NCI-H82 (cell line): ENCODE measurements at places on chromosomes 7 and 10.

- DNase-seq = no peak
Observed at GRCh38 chr10:124665558-124665957, 78.6 kb downstream of the FAM53B start.

DNA sequence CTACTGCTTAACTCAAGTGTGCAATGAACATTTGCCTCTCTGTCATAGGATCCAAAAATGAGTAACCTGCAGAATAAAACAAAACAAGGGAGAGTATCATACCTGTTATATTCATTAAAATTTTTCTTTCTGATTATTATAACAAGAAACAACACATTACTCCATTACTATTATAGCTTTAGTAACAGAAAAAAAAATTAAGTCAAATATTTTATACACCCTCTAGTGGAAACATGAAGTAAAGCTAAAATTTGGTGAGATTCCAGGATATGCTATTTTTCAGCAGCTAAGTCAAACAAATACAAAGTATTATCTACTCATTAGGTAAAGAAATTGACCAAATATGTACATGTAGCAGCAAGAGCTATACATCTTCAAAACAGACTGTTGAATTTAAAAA is 56.3 kb downstream of the PDZD8 start:
- DNase-seq = no peak

DNA sequence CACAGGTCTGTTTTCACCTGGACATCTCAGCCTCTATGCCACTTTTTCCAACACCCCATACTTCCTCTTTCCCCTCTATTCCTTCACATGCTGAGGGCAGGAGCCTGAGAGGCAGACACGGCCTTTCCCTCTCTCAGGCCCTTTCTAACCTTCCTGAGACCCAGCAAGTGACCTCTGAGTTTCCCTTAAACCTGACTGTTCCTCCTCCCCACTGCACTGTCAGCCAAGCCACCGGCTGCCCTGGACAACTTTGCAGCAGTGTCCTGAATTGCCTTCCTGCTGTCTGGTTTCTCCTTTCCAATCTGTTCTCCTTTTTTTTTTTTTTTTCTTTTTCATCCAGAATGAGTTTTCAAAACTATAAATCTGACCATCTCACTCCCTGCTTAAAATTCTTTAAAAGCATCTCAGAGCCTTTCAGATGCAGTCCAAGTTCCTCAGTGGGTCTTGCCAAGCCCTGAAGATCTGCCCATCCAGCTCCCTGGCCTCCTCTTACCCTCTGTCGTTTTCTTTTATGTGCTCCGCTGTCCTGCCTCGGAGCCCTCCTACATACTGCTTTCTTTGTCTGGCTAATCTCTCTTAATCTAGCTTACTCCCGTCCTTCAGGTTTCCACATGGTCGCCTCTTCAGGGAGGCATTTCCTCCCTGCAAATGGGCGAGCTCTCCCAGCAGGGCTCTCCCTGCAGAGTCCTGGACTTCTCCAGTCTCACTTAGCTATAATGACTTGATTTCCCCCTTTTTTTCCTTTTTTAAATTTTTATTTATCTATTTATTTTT is 30.5 kb downstream of the SLC13A4 start:
- peak; percentile 84 for DNase-seq

DNA sequence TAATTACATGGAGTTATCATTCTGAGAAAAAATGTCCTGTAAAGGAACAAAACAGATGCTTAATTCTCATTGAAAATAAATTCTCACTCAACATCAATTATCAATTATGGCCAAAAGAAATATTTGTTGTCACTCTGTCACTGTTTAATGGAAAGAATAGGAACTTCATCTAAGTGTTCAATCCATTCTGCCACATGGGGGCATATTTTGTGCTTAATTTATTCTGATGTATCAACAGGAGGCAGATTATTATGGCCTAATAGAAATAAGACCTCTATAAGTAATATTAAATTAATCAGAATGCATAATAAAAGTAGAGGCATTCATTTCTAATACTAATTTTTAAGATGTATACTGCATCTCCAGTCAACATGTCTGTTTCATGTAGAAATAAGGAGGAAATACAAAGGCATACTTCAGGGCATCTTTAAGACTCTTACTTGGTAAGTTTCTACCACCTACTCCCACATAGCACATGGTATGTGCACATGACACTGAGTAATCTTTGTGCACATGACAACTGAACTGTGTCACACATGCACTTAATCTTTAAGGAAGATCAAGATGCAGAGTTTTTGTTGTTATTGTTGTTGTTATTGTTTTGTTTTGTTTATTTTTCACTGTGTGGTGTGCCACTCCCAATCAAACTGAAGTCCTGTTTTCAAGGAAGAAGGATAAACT is 420.4 kb upstream of the SEMA3A start:
- DNase-seq = no peak

DNA sequence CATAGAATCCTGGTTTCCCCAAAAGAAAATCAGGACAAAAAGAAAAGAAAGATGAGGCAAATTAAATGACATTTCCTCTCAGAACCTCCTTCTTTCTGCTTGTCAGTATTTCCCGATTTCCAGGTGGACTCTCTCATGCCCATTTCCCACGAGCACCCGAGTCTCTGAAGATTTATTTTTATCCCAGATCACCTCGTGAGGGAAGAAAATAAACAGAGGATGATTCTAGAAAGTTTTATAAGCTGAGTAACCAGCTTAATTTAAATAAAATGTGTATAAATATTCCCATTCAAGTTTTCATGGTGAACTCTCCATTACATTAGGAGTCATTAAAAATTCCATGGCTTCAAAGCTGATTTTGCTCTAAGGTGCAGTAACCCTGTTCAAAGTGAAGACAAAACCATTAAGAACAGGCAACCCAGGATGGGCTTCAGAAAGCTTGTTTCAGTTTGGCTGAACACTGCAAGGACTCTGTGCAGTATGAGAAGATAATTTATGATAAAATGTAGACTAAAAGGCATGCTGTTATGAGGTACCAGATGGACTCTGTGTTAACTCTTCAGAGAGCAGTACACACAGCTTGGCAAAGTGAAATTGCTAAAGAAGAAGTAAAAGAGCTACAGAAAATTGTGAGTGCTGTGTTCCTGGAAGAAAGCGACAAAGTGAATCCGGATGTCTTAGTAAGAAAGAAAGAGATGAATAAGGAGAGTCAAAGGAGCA is 521.3 kb upstream of the LRRN3 start:
- no peak for DNase-seq

DNA sequence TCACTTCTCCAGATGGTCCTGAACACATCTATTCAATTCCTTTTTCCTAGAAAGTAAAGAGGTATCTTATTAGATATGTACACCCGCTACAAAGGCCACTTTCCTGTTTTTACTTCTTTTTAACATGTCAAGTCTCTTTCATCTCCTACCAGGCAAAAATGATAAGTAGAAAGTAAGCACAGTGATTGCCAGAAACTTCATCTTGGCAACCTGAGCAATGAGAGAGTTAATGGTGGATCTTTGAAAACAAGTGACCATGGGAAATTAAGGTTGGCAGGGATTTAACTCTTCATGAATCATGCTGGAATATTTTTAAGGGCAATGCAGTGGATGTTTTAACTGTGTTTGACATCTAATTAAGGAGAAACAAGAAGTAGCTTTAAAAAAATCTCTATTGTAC is 2.7 kb downstream of the SEMA3A start:
- DNase-seq = no peak

- no peak for DNase-seq
Observed at GRCh38 chr10:106577266-106577665, 587.2 kb downstream of the SORCS1 start.

- no peak for DNase-seq
Observed at GRCh38 chr7:26691886-26692285, 172.5 kb downstream of the SKAP2 start.

DNA sequence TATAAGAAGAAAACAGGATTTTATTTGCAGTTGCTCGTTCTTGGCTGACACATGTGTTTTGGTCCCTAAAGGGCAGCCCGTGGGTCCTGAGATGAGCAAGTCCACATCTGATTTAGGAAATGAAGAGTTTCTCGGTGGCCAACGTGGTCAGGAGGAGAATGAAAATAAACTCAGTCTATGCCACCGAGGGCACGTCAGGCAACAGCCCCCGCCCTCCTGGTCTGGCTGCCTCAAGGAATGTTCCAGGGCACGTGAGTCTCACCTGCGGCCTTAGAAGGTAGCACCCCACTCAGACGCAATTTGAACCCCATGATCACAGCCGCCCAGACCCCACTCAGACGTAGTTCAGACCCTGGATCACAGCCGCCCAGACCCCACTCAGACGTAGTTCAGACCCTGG is 197.2 kb downstream of the ADARB2 start:
- DNase-seq = no peak

GRCh38 chr10:16646181-16647059 is 124.7 kb upstream of the C1QL3 start:
- DNase-seq = no peak

GRCh38 chr7:5647816-5648215 is 133.6 kb downstream of the RNF216 start:
- no peak for DNase-seq

DNA sequence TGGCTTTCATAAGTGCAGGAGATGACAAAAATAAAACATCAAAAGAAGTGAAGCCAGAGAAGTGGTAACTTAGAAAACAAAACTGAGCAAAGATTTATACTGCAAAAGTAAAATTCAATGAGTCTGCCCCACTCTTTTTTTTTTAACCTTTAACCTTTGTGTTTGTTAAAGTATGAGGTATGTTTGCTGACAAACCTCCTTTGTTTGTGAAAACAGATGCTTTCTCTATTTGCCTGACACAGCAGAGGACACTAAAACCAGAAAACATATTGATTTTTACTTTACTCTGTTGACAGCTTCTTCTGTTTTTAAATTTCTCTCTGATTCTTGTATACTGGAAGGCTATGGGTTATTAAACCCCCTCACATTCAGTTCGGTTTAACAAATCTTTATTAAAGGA is 57.6 kb downstream of the SGMS1 start:
- DNase-seq = no peak

GRCh38 chr7:63071396-63071795 is 927.3 kb upstream of the ZNF722 start:
- no peak for DNase-seq

GRCh38 chr7:149736478-149737360 is 36.7 kb downstream of the ZNF467 start:
- DNase-seq = peak; percentile 89

DNA sequence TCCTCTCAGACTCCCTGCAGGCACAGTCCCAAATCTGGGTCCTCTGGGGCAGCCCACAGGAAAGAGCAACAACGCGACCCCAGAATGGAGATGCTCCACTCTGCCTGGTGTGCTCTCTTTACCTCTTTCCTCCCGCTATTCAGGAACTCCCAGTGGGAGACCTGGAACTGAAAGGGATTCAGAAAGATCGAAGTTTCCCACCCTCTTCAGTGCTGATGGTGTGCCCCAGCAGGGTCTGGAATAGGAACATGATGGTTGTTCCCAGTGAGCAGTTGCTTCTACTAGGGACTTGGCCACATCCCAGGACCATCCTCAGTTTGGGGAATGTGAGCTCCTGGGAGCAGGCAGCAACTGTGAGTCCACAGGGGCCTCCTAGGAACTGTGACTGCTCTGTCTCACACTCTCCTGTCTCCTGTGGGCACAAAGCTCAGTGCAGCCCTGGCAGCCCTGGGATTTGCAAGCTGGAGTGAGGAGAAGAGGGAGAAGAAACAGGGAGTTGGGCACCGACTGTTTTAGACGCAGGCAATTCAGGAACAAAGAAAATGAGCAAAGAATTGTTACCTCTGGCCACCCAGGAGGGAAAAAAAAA is 17.9 kb downstream of the OR6V1 start:
- no peak for DNase-seq

GRCh38 chr7:5237286-5237685 is 45.5 kb upstream of the SLC29A4 start:
- DNase-seq = no peak

- no peak for DNase-seq
Observed at GRCh38 chr7:51027935-51028830, 245.5 kb upstream of the GRB10 start.

DNA sequence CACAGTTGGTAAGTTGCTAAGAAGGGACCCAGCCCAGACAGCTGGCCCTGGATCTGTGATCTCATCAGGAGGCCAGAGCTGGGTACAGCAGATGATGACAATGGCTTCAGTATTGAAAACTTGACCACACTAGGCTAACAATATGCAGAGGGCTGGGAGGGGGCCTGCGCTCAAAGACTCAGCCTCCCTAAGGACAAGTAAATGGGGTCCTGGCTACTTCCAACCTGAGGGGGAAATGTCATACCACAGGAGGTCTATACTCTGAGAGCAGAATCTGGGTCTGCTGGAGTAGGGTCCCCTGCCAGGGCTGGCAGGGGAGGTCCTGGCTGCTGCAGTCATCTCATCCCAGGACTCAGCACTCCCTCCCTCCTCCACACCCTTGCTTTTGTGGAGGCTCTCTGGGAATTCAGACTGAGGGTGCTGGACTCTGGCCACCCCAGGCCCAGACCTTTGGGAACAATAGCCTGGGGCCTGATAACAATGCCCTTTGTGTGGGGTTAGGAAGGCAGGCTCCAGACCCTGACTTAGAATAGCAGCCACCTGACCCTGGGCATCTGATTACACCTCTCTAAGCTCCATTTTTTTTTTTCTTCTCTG is 1.4 kb downstream of the FXYD4 start:
- DNase-seq = peak; percentile 7

- peak; percentile 21 for DNase-seq
Observed at GRCh38 chr7:70728872-70729552, 402.9 kb upstream of the GALNT17 start.

- DNase-seq = no peak
Observed at GRCh38 chr10:121436630-121437341, 161.5 kb downstream of the FGFR2 start.

- no peak for DNase-seq
Observed at GRCh38 chr10:18523858-18524257, 127.5 kb downstream of the NSUN6 start.

- DNase-seq = peak; percentile 89
Observed at GRCh38 chr7:149690688-149691446, 82.5 kb downstream of the ZNF467 start.

GRCh38 chr10:36171953-36172940 is 530.2 kb upstream of the FZD8 start:
- no peak for DNase-seq

DNA sequence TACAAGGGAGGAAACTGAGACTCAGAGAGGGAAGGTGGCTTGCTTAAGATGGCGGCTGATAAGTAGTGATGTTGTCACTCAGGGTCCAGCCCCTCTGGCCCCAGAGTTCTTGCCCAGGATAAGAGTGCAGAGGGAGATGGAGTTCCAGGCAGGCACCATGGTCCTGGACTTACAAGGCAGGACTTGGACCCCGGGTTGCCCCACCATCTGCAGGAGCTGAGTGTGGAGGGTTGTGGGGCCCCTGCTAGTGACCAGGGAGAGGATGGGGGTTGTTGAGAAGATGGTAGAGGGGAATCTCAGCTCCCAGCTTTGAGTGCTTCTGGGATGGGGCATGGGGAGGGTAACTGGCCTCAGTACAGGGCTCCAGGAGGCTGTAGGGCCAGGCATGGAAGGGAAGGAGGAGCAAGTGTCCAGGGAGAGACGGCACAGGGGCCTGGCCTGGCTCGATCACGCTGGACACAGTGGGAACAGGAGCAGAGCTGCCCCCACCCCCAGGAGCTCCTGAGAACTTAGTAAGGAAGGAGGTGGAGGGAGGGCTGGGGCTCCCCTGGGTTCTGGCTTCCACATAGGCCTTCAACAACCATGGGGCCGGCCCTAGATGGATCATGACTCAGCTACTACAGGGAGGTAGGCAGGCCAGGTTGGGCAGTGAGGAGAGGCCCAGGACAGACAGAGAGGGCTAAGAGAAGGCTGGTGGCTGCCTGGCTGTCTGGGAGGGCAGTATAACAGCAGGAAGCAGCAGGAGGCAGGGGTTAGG is 28.2 kb downstream of the PPIF start:
- DNase-seq = no peak

GRCh38 chr7:52189153-52189778 is 846.2 kb upstream of the POM121L12 start:
- no peak for DNase-seq

- no peak for DNase-seq
Observed at GRCh38 chr10:37965006-37965405, 11.4 kb downstream of the ZNF25 start.
